ENCODE measurements at places on chromosomes 6 and 20.

- DNase-seq: no peak
Observed at GRCh38 chr6:163741342-163741741, 326.8 kb downstream of the QKI start.

- DNase-seq: no peak
Observed at GRCh38 chr6:23170049-23170448, 600.7 kb downstream of the HDGFL1 start.

DNA sequence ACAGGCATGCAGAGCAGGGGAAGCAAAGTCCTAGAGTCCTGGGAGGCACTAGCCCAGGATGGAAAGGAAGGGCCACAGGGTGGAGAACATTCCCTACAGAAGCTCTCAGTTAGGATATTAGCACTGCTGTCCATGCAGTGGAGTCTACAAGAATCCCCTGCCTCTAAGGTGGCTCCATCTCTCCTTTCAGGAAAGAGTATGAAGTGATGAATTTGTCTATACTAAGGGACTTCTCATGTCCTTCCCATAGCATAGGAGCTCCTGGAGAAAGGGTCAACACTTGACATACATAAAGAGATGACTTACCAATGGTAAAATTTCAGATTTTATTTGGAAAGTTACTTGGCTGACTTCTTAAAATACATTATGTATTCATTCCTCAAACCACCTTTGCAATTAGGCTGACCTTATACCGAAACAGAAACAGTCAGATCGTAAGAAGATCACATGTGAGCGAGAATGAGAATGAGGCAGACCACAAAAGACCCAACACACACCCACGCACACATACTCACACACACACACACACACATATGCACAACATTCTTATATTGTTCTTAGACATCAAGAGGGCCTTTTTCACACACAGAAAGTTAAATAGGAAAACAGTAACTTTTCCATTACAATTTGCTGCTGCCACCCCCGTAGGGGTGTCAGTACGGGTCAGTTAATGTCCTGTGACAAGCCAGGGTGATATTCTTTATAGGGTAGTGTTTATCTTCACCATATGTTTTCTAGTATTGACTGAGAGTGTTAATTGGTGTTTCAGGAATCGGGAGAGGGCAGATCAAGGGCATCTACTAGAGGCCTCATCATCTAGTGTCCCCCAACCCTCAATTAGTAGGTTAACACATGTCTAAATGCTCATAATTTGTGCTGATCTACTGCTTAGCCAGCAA, 159.4 kb downstream of the FAXC start:
- DNase-seq: no peak

- peak; percentile 84 for DNase-seq
Observed at GRCh38 chr6:36627801-36628246, 33.7 kb downstream of the SRSF3 start.

DNA sequence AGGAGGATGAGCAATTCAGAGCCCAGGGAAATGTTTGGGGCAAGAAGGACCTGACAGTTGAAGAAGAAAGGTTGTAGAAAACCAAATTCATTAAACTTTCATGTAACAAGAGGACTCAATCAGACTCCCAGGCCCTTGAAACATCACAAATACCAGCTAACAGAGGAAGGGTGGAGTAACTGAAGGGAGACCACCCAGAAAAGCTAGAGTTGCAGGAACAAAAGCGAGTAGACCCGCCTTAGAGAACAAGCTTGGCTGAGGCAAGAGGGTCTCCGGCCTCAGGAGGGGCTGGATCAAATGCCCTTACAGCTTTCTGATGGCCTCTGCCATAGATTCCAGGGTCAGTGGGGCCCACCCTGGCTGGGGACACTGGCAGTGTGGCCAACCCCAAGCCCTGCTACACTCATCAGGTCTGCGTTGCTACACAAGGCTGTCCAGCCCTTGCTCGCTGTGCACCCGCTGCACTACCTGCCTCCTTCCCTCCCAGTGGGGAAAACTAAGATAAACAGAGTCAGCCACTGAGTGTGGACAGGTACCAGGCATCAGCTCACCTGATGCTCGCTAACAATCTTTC, 110.0 kb downstream of the SLC23A2 start:
- no peak for DNase-seq

- no peak for DNase-seq
Observed at GRCh38 chr6:147855803-147856482, 347.5 kb downstream of the SAMD5 start.

DNA sequence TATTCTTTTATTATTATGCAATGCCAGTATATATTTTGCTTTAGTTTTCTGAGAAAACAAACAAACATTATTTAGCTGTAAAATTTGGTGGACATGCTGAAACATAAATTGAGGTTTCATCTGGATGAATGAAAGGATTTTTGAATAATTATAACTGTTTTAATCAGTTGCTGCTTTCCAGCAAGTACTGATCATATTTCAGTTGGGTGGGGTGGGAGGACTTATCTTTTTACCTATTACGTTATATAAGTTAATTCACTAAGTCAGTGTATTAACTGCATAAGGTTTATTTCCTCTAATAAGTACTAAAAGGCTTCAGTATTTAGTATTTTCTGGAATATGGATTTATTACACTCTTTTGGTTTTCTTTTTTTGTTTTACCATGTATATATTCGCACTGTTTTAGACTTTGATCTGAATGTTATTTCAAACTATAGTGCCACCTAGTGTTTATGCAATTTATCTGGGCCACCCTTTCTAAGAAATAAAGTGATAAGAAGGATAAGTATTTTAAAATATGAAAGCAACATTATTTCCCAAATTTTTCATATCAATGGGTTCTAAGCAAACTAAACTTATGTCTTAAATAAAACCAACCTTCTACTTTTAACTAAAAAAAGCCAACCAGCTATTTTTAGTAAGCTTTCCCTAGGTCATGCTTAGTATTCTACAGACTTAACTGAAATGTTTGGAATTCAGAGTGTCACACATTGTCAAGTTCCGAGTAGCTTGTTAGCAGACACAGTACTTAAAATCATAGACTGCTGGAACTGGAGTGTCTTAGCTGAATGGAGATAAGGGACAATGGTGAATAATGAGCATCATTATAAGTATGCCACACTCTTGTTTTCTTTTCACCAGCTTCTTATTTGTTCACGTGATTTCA, 105.4 kb upstream of the MCHR2 start:
- peak; percentile 15 for DNase-seq

DNA sequence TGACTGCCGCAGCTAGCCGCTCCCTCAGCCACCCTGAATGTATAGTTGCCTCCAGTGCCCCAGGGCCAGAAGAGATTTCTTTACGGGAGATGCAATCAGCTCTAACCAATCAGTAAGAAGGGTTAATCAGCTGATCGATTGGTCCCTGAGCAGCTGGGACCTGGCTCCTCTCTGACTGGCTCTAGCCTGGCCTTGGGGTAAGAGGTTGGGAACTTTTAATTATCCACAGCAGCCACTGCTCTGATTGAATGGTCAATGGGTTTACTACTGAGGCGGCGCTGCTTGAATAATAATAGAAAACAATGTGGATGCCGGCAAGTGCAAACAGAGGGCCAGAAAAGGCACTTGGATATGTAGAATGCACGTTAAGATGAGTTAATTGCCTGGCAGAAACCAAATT, 99.8 kb downstream of the TFAP2A start:
- no peak for DNase-seq

DNA sequence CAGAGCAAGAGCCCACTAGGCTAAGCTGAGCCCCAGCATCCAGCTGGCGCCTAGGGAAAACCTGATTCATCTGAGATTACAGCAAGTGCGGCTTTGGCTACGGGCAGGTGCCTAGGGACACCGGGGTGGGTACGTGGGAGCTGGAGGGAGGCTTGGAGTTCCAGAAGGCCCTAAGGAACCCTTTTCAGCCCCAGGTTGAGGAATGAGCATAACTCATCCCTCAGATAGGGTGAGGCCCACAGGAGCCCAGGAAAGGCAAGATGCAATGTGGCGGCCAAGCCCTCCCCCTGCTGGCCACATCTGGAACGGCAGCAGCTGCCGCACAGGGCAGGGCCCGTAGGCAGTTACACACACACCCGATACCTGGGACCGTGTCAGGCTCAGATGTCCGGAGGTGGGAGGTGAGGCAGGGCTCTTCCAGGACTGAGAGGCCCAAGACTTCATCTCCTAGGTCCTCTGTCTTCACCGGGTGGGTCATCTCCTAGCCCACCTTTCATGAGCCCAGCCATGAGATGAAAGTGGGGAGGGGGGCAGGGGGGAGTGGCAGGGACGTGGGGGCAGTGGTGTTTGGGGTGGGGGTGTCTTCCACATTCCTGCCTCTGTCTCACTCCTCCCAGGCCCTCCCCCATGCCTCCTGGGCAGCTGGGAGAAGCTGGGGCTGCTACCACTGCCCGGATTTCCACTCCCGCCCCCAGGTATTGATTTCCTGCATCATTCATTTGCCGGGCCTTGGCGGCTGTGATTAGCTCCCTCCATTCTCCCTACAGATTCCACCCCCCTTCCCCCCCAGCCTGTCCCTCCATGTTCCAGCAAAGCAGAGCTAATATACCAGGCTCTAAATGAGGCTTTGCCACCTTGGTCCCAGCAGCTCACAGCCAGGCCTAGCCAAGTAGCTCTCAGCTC, 5.5 kb downstream of the MDGA1 start:
- peak; percentile 83 for DNase-seq

- DNase-seq: peak; percentile 96
Observed at GRCh38 chr6:25007269-25007699, 71.5 kb upstream of the RIPOR2 start.

DNA sequence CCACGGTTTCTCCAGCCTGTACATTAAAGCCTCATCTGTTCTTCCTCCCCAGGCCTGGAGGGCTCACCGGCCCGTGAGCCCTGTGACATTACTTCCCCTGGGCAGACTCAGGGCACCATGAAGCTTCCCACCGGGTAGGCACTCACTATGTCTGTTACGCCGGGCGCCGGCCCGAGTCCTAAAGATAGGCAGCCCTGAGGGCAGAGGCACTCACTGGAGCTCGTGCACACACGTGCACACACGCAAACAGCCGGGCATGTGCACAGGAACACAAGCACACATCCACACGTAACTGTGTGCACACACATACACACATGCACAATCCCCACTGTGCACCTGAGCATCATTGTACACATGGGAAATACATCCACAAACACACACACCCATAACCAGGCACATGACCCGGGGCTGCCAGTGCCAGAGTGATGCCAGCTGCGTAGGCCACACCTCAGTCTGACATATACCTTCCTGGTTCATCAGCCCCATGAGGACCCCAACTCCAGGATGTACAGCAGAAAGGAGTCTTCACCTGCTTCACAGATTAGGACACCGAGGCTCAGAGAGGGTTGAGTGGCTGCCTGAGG, 83.7 kb downstream of the YTHDF1 start:
- DNase-seq: no peak

GRCh38 chr6:146472918-146473317, 70.7 kb upstream of the RAB32 start:
- DNase-seq: no peak

DNA sequence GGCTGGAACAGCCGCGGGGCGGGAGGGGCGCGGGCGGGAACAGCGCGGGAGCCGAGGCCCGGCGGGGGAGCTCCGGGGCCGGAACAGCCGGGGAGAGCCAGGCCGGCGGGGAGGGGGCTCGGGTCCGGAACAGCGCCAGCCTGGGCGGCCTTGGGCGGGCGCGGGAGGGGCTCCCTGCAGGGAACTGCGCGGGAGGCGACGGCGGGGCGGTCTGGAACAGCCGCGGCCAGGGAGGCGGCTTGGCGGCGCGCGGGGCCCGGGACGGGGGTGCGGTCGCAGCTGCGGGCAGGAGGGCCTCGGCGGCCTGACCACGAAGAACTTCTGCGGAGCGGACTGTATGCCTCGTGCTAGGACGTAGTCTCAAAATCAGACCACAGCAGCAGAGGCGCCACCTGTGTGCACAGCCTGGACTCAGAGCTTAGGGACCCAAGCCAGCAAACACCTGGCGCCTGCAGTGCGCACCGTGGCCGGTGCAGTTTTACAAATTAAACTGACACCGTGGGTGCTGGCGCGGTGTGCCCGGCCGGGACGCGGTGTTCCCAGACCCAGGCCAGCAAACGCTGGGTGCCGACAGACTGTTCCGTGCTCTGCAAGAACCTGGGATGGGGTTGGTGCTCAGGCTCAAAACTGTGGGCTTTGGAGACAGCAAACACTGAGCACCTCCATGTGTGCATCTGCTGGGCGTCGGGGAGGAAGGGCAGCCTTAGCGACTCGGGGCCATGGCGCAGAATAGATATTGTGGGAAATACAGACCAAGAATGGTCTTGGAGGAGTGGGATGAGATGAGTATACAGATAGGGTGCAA, 572 bp downstream of the ZNF341 start:
- DNase-seq: no peak

GRCh38 chr6:126176282-126176681, 163.6 kb upstream of the CENPW start:
- DNase-seq: peak; percentile 7

- no peak for DNase-seq
Observed at GRCh38 chr20:54914995-54915394, 439.6 kb downstream of the DOK5 start.

DNA sequence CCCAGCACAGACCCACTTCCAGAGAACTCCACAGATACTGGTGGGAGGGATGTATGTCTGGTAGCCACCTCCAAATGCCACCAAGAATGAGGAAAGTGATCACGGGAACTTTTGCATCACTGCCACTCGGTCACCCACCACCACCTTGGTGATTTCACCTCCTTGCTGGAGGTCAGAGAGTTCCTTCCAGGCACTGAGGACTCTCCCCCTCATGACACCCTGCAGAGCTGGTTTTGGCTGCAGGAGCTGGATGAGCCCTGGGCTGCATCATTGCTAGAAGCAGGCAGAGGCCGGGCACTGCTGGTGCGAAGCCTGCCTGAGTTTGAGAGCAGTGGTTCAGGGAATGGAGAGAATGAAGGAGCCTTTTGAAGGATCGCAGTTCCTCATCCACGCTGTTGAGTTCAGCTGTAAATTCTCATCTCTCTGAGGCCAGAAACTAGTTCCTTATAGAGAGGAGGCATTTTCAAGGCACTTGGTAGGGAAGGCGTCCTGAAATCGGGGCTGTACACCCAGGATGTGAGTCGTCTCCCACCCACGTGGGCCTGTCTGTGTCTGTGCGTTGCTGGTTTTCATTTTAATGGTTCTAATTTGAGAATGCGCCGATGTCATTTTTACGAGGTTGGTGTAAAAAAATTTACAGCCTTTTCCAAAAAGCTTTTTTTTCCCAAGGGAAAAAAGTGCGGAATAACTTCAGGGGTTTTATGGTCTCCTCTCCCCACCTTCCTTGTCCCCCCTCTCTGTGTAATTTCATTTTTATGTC, 25.0 kb downstream of the FOXP4 start:
- peak; percentile 79 for DNase-seq

GRCh38 chr20:4014031-4014474, 1.3 kb downstream of the RNF24 start:
- peak; percentile 68 for DNase-seq

DNA sequence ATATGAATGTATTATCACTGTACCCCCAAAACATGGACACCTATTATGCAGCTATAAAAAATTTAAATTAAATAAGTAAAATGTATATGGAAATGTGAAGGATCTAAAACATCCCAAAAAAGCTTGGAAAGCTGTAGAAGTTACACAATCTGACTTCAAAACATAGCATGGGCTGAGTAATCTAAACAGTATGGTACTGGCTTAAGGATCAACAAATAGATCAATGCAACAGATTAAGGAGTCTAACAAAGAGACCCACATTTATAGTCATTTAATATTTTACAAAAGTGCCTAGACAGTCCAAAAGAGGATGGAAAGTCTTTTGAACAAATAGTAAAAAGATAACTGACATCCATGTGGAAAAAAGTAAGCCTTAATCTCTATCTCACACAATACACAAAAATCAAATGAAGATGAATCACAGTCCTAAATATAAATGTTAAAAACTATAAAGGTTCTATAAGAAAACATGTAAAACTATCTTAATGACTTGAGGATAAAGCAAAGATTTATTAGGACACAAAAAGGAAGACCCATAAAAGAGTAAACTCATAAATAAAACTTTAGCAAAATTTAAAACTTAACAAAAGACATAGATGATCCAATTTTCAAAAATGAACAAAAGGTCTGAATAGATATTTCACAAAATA, 46.8 kb downstream of the RANBP9 start:
- no peak for DNase-seq

Data from suppressor macrophage treated with lipopolysaccharide for 1 hour (primary cell).